ENCODE measurements at places on chromosomes 6 and 20.

GRCh38 chr6:35197196-35197595 is 16.6 kb upstream of the SCUBE3 start:
- H3K4me1 ChIP-seq: no peaks in the 10 kb centered on the region
- DNase-seq: no peak
- no peaks in the 10 kb centered on the region for H3K27me3 ChIP-seq
- no peak overlapping the region for H3K27ac ChIP-seq

DNA sequence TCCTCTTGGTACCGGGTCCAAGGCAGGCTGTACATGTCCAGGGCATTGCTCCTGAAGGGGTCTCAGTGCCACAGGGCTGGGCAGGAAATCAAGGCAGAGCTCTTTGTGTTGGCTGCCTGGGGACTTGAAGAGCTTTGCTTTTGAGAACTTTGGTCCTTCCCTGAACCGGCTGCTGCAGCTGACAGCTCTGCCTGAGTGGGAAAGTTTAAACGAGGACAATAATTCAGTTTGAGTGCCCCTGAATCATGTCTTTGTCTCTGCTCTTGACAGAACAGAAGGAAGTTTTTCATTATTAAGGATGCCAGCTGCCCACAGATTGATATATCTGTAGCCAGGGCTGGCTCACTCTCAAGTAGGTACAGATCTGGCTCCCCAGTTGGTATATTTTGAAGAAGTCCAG is 56.1 kb downstream of the ANKRD6 start:
- H3K4me3 ChIP-seq: no peak overlapping the region
- H3K4me1 ChIP-seq: peaks cover 4% of the 10 kb centered on the region
- no peaks in the 10 kb centered on the region for H3K27me3 ChIP-seq
- no peak for DNase-seq
- H3K36me3 ChIP-seq: no peaks in the 10 kb centered on the region
- H3K27ac ChIP-seq: no peak overlapping the region

- no peak overlapping the region for H3K4me3 ChIP-seq
- no peak overlapping the region for H3K27ac ChIP-seq
- DNase-seq: no peak
- no peaks in the 10 kb centered on the region for H3K36me3 ChIP-seq
- H3K4me1 ChIP-seq: peaks cover 2% of the 10 kb centered on the region
- no peaks in the 10 kb centered on the region for H3K27me3 ChIP-seq
Observed at GRCh38 chr6:140485740-140486449, 1111.4 kb upstream of the CITED2 start.

DNA sequence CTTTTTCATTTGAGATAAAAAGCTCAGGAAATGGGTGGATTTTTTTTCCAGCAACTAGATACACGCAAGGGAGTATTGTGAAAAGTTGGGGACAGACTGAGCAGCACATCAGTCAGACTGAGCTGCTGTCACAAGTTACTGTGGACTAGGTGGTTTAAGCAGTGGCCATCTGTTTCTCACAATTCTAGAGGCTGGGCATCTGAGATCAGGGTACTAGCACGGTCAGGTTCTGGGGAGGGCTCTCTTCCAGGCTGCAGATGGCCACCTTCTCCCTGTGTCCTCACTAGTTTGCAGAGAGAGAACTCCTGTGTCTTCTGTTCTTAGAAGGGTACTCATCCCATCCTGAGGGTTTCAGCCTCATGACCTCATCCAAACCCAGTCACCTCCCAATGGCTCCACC is 178.3 kb downstream of the SYNDIG1 start:
- no peak overlapping the region for H3K4me3 ChIP-seq
- H3K27ac ChIP-seq: no peak overlapping the region
- DNase-seq: no peak
- H3K36me3 ChIP-seq: no peaks in the 10 kb centered on the region

DNA sequence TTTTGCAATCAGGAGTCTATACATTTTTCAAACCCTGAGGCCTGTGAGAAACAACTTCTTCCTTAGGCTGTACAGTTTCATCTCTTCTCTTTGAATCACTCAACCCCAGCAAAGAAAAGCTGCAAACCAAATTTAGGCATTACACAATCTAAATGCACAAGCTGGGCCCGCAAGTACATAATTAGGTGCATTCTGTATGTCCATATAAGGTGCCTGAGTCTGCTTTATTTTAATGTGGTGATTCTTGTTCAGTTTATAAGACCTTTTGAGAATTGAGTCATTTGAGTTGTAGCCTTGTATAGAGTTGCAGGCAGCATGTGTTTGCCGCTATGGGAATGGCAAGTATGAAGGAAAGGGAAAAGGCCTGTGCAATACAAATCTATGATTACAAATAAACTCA is 709.6 kb upstream of the MARCKS start:
- H3K36me3 ChIP-seq: no peaks in the 10 kb centered on the region
- H3K27ac ChIP-seq: no peak overlapping the region
- H3K4me1 ChIP-seq: no peaks in the 10 kb centered on the region
- no peaks in the 10 kb centered on the region for H3K27me3 ChIP-seq
- DNase-seq: peak; percentile 46
- no peak overlapping the region for H3K4me3 ChIP-seq

DNA sequence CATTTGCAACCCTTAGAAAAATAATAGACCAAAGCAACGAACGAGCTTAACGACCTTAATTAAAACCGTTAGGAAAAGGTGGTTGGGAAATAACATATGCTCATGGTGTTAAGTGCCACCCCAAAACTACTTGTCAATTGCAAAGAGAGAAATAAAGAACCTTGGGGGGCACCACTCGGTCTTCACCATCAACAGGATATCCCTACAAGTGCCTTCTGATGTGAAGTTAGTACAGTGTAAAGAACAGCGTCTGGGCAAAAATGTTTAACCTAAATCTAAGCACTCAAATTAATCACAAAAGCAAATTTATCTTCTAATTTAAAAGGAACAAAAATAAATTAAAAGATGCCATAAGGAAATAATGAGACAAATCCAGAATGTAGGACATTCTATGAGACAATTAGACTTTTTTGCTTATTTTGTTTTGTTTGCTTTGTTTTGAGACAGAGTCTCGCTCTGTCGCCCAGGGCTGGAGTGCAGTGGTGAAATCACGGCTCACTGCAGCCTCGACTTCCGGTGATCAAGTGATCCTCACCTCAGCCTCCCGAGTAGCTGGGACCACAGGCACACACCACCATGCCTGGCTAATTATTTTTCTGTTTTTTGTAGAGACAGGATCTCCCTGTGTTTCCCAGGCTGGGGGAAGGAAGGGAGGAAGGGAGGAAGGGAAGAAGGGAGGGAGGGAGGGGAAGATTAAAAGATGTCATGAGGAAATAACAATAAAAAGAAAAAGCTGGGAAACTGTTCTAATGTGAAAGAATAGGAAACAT is 41.3 kb upstream of the BTN3A2 start:
- H3K27ac ChIP-seq: no peak overlapping the region
- no peaks in the 10 kb centered on the region for H3K4me1 ChIP-seq
- H3K36me3 ChIP-seq: no peaks in the 10 kb centered on the region
- H3K4me3 ChIP-seq: no peak overlapping the region

GRCh38 chr6:78615430-78615904 is 251.9 kb upstream of the IRAK1BP1 start:
- DNase-seq: no peak
- no peaks in the 10 kb centered on the region for H3K27me3 ChIP-seq
- H3K36me3 ChIP-seq: no peaks in the 10 kb centered on the region
- no peak overlapping the region for H3K4me3 ChIP-seq

Data from lung (tissue), 17 donors.